Hematopoietic multipotent progenitor cell (in vitro differentiated cells): ENCODE measurements at places on chromosomes 12 and 14. TPM values are rescaled to one million over a fixed set of nuclear protein-coding genes. Genes with fewer than 3 reads are reported as not detected.

Gene CLEC4A
- 0.27 TPM for total RNA-seq

GRCh38 chr12:50581226-50582184 is 76.7 kb downstream of the DIP2B start:
- no peak for DNase-seq

DNA sequence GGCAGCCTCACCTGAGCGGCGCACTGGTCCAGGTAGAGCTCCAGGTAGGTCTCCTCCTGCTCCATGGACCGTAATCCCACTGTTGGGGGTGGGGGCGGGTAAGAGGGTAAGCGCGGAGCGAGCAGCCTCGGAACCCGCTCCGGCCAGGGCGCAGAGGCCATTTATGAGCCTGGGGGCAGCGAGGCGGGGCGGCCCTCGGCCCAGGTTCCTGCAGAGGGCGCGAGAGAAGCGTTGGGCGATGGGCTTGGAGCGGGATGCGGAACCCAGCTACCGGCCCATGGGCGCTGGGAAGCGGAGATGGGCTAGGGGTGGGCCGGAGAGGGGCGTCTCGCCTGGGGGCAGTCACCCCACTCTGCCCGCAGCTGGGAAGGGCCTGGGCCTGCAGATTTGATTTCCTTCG is at the start of gene TBPL2:
Gene TBPL2, minus strand, starts transcription at position 232 of the 400 bp plus-strand sequence. Its CDS starts 167 bp downstream, at position 65.
- no peak for DNase-seq

Gene TGFB3
- total RNA-seq = 2.2 TPM

DNA sequence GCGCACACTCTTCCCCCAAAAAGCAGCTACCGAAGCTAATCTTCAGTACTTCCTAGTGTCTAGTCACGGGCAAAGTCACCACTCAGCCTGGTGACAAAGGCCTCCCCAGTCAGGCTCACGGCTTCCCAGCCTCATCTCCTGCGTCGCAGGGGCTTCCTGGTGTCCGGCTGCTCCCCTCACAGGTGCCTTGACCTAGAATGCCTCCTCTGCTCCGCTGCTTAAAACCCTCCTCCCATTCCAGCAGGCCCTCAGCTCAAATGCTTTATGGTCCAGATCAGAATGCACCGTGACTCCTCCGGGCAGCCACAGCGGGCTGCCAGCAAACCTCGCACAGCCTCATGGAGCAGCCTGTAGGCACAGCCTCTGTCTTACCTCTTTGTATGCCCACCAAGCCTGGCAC is 53.1 kb downstream of the PRIMA1 start:
- DNase-seq = no peak

DNA sequence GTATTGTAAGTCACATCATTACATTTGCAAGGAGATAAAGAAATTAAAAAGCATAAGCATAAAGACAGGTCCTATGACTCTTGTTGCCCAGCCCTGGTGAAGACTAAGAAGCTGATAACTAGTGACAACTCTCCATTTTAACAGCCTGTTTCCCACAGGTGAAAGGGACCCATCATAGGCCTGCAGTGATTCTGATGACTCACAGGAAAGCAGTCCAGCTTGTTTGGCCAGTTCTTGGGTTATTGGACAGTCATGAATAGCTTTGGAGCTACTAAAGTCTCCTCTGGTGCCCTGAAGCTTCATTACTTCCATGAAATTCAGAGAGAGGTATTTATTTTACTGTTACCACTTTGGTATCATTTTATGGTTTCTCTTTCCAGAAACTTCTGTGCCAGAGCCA is 55.5 kb upstream of the DYRK2 start:
- DNase-seq = no peak

- no peak for DNase-seq
Measured at GRCh38 chr12:48121522-48121921, 2.4 kb downstream of the PFKM start.

DNA sequence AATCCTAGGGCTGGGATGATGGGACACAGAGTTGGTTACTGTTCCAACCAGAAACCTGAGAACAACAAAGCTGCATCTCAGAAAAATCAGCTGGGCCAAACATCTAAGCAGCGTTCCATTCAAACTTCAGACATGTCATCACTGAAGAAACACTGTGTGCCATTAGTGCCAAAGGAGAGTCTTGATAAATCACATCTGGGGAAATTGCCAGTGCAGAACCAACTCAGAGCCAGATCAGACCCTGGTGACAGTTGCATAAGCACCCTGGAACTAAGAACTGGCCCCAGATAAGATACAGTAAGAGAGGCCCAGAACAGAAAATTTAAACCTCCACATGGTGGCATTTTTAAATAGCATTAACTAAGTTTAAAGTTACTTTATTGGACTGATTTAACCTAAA is 482.8 kb downstream of the PRKD1 start:
- DNase-seq = no peak

- DNase-seq = no peak
Measured at GRCh38 chr12:13313886-13314285, 117.4 kb downstream of the EMP1 start.

DNA sequence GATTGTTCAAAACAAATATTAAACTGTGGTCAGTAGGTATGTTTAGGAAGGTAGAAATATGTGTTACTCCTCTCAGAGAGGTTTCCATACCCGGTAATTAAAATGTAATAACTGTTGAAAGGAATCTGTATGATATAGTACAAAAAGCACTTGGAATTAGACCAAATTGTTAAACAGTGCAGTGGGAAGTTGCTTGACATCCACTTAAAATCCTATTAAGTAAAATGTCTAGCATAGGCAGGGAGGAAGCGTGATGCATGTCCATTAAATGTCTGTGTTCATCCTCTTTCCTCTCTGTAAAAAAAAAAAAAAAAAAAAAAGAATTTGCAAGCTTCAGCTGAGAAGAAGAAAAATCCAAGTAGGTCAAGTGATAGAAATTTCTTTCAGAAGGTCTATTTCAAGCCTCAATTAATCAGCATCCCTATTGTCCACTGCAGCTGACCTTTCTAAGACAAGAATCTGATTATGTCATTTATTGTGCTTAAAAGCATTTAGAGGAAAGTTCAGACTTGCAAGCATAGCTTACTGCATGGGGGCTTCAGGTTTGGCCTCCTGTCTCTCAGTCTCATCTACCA is 265.6 kb upstream of the RGS6 start:
- no peak for DNase-seq

DNA sequence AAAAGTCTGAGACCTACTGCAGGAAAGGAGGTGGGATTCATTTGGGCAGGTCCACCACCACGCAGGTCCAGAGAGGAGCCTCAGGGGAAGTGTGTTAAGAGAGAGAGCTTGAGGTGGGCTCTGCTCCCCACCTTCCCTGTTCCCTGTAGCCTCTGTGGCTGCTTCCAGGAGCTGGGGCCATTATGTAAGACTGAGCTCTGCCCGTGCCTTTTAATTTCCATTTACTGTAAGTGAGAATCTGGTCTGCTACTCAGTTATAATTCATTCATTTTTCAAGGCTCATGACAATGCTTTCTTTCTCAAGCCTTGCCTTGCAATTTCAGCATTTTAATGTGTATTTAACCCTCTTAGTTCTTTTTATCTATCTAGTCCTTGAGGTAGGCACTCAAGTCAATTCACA is 8.3 kb downstream of the SLC4A8 start:
- no peak for DNase-seq

Gene SLC38A6
- 4.8 TPM for total RNA-seq

GRCh38 chr12:131038961-131039950 is 85.5 kb downstream of the ADGRD1 start:
- DNase-seq = no peak

DNA sequence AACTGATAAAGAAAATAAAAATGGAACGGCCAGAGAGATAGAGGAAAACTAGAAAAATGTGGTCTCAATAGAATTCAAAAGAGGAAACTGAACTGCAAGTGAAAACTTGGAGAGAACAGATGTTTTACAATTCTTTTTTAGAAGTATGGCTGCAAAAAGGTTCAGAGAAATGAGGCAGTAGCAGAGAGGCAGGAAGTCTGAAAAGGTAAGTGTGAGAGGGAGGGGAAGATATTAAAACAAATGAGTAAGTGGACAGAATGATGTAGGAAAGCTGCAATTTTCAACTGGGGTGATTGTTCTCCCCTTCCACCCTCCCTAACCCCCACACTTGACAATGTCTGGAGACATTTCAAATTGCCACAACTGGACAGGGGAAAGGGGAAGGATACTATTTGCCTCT is 12.9 kb downstream of the BTBD7 start:
- DNase-seq = peak; percentile 32

- no peak for DNase-seq
Measured at GRCh38 chr12:23884909-23885308, 64.6 kb downstream of the SOX5 start.

Gene STAC3
- 1.1 TPM for total RNA-seq

DNA sequence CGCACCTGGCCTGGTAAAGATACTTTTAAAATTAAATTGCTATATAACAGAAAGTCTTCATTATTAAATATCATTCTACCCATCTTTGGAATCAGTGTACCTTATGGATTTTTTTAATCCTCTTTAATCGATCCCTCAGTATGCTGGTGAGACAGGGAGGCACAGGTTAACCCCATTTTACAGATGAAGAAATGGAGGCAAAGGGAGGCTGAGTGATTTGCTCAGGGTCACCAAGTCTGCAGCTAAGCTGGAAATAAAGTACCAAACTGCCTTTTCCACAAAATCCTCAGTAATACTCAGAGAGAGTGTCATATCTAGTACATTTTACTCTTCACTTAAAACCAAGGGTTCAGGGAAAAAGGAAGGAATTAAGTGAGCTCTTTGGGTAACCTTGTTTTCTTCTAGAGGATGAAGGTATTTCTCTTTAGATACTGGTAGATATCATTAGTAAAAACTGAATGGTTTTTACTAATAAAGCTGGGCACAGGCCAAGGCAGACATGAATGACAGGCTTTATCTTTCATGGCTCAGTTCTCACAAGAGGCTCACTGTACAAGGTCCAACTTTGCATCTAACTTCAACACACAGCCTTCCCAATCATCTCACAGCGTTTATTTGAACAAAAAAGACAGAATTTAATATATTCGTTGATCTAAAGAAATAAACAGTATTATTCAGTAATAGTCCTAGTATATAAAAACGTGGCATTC is 35.3 kb upstream of the TTC7B start:
- DNase-seq = no peak

GRCh38 chr12:18400186-18400585 is 138.9 kb downstream of the PIK3C2G start:
- DNase-seq = no peak

- no peak for DNase-seq
Measured at GRCh38 chr12:110543252-110543959, 39.7 kb downstream of the PPTC7 start.

- DNase-seq = no peak
Measured at GRCh38 chr12:2043054-2043453, 9.7 kb upstream of the CACNA1C start.

DNA sequence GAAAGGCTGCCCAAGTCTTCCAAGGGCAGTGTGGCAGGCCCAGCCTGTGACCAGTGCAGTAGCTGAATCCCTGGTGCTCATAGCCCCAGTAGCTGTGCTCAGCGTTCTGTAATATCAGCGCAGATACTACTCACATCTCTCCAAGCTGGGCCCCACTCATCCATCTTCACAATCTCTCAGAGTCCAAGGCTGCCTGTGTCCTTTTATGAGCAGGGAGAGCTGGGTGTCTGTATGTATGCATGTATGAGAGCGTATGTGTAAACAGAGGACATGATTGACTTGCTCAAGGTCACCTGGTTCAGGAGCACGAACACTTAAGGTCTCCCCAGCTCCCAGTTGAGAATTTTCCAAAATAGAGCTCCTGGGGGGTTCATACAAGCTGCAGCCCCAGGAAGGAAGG is 5.4 kb downstream of the AQP6 start:
- DNase-seq = no peak

Gene LRRK2
- total RNA-seq = 0.81 TPM

Gene SLCO1C1
- total RNA-seq = not detected

GRCh38 chr12:119835068-119835467 is 42.1 kb downstream of the CIT start:
- DNase-seq = no peak

GRCh38 chr12:112183141-112184021 is 58.0 kb downstream of the TRAFD1 start:
- no peak for DNase-seq

GRCh38 chr12:91210144-91210543 is 27.5 kb upstream of the DCN start:
- no peak for DNase-seq

- DNase-seq = no peak
Measured at GRCh38 chr14:28772613-28773012, 6.0 kb downstream of the FOXG1 start.

GRCh38 chr12:104689635-104690034 is 232.9 kb downstream of the CHST11 start:
- no peak for DNase-seq

DNA sequence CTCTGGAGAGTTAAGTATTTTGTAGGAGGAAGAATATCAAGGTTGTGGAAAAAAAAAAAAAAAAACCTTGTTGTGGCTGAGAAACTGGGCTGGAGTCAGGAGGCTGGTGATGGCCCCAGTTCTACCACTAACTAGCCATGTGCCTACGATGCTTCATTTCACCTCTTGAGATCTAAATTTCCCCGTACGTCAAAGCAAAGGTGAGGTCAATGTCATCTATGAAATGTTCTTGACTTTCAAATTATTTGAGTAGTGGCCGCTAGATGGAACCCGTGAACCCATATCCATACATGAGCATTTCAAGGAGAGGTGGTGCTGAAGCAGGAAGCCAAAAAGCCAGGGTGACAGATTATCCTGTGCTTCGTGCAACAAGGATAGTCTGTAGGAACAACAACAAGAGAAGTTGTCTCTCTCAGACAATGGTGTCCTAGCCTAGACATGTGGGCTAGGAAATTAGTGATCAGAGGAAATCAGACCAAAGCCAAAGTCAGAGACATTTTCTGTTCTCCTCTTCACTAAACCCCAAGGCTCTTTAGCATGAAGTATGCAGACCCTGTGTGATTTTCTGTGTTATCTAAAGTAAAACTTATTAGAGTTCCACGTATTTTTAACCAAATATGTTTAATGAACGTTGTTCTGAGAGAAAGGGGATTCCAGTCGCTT is 95.5 kb upstream of the ETV6 start:
- DNase-seq = peak; percentile 77

GRCh38 chr14:90140298-90140955 is 78.6 kb downstream of the KCNK13 start:
- DNase-seq = no peak

- DNase-seq = no peak
Measured at GRCh38 chr14:32507029-32507984, 178.2 kb downstream of the AKAP6 start.

Gene PLEKHH1
- 0.27 TPM for total RNA-seq

- DNase-seq = no peak
Measured at GRCh38 chr12:75704664-75705063, 193.3 kb upstream of the KRR1 start.

DNA sequence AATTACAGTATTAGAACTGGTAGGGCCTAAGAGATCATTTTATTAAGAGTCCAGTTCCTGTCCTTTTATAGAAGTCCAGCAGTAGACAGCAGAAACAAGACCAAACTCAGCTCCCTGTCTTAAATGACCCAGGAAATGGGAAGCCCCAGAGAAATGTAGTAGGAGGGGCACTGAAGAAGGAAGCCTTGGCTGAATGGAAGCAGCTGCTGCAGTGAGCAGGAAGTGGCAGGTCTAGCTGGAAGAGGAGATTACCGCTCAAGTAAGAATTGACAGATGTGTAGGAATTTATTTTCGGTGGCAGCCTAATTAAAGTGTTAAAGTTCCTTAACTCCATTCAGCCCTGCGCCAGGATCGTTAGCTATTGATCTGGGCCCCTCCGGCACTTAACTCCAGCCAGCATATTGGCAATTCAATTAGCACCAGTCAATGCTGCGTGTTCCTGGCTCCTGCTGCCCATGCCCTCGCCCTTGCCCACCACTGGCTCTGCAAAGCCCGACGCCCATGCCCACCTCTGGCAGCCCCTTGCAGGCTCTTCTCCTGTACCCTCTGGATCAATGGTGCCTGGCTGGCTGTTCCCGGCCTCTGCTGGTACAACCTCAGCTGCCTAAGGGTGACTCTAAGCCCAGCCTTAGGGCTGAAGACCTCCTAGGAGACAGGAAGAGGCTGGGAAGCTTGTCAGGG is 21.1 kb downstream of the ZFHX2 start:
- DNase-seq = peak; percentile 75

- DNase-seq = peak; percentile 46
Measured at GRCh38 chr12:109994401-109995175, 1.6 kb downstream of the GIT2 start.
